Stimulated activated CD4-positive, alpha-beta T cell treated with anti-CD3 and anti-CD28 coated beads, Interleukin-4, amount 100 ng/mL, for 1 hour (primary cell): ENCODE measurements at places on chromosomes 2 and 18.

DNA sequence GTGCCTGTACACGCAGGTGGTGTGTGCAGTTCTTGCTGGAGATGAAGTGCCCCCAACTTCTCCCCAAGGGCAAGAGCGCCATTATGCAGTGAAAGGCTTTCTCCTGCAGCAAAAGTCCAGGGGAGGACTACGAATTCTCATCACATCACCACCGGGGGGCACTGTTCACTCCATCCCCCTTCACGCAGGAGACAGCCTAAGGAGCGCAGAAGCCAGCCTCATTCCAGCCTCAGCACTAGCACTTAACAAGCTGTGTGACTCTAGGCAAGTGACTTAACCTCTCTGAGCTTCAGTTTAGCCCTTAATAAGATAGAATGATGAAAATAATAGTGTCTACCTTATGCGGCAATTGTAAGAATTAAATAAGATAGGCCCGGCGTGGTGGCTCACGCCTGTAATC is 32.3 kb downstream of the DNMT3A start:
- peak; percentile 75 for DNase-seq

DNA sequence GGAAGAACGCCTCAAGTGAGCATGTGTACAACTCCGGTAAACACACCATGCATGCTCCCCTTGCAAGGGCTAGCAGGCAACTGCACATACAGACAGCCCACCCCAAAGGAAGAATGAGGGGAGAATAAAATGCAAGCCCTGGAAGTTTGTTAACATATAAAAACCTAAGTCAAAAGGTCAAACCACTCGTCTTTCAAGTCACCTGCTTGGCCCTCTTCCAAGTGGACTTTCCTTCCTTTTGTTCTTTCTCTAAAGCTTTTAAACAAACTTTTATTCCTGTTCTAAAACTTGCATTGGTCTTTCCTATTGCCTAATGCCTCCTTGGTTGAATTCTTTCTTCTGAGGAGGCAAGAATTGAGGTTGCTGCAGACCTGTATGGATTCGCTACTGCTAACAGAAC is 5.2 kb upstream of the RPIA start:
- no peak for DNase-seq

DNA sequence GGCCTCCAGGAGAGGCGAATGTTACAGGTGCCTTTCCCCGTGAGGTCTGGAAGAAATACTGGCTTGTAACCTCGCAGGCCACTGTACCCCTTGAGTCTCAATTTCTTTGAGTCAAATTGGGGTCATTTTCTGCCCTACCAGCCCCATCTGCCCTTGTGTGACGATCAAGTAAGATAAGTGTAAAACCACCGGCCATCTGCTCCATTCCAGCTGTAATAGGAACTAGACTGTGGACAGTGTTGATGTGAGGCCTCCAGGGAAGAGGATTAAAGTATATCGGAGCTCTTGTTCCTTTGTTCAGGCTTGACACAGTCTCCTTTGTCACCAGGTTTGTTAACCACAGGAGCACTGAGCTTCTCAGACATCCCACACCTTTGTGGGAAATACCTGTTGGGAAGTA is 65.6 kb downstream of the MRPS9 start:
- no peak for DNase-seq

GRCh38 chr18:24115628-24116027 is 23.2 kb upstream of the CABYR start:
- no peak for DNase-seq

DNA sequence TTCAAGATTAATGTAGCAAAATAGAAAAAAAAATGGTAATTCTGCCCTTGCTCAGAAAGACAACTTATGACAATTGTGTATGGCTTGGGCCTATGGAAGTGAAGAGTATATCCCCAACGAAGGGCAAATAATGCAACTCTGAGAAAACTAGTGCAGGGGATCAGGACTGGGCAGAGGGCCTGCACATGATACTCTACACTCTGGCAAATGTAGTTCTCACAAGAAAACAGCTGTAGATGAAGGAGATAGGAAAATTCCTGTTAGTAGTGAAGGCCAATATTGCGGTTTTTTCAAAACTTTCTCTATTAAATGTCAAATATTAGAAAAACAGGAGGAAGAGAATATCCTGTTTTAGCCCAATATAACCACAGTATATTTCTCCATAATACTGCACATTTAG is 77.8 kb downstream of the SCN9A start:
- DNase-seq, result no peak

DNA sequence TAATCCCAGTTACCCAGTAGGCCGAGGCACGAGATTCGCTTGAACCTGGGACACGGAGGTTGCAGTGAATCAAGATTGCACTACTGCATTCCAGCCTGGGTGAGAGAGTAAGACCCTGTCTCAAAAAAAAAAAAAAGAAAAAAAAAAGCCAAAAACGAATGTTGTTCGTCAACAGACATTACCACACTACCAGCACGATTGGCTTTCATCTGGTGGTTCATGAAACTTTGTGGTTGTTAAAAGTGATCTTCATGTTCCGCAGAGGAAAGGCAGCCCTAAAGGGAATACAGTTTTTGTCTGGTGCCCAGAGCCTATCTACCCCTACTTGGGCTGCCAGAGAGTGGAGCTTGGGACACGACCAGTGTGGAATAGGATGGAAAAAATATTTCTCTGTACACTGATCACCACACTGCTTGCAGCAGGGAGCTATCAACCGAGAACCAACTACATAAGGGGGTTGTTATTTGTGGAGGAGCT is 13.6 kb upstream of the CXCR4 start:
- DNase-seq, result no peak

DNA sequence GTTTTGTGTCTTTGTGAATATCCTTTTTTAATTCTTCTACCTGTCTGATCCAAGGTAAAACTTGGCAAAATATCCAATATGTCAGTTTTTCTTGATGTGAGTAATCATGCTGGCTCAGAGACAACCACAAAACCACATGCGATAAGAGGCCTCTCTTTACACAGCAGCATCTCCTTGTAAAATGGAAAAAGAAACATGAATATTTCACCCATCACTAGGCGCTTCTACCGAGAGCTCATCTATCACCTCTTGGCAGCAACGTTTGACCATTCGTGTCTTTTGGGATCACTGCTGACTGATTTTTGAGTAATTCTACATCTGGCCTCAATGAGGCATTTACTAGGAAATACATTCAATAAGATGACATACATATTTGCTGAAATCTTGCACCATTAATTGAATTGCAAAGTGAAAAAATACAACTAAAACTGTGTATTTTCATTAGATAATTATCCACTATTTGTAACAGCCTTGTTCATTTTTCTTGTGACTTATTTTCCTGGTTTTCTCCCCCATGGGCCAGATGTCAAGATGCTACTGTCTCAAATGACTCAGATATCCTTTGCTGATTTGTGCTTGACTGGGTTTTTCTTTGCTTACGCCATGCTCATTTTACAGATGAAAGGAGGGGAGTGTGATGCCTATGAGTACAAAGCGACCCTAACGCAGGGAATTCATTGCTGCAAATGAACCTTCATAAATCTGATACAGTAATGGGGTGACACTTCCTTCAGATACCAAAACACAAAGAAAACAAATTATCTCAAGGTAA is 467.5 kb downstream of the FBXO15 start:
- no peak for DNase-seq

DNA sequence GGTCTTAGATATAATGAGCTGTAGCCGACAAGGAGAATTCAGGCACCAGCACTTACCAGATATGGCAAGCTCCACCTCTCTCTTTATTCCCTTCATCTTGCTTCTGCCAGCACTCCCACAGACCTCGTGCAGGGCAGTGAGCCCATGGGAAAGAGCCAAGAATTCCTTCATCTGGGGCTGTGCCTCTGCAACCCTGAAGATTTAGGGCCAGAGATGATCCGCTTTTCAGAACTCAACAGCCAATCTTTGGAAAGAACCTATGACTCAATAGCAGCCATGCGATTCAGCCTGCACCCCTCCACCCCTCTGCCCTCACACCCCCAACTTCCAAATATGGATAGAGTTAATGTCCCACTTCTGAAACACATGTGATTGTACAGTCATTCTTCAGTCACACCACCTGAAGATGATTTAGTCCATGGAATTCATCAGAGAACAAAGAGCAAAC is 533.7 kb upstream of the TNP1 start:
- DNase-seq, result no peak

- no peak for DNase-seq
Measured at GRCh38 chr2:165655661-165656060, 138.4 kb downstream of the GALNT3 start.

DNA sequence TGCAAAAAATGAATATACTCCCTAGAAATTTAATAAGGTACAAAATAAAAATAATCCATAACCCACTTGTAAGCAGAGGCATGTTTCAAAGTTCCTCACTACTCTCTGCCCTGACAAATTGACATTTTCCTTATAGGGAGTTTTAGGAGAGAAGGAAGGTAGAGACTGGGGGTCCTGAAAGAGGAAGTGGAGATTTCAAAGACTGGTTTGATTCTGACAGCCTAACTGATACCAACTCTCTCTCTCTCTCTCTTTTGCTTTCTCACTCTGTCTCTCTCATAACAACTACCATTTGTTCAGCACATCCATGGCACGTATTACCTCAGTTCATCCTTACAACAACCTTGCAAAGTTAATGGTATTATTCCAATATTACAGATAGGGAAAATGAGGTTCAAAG is 18.6 kb downstream of the FZD7 start:
- DNase-seq, result no peak

DNA sequence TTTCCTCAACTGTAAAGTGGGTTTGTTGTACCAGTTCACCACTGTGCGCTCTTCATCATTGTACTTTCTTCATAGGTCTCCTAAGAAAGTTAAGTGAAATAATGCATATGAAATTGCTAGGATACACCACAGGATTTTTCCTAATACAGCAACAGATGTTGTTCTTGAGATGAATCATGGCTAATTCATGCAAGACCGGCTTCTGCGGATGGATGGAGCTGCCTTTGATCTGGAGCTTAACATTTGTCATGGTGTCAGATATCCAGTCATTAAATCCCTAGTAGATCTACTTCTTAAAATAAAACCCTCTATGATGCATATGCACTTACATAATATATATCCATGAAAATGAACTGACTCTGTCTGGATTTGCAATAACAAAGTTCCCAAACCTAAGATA is 114.1 kb downstream of the COL6A3 start:
- no peak for DNase-seq

- no peak for DNase-seq
Measured at GRCh38 chr2:22998359-22998758, 386.6 kb upstream of the KLHL29 start.

DNA sequence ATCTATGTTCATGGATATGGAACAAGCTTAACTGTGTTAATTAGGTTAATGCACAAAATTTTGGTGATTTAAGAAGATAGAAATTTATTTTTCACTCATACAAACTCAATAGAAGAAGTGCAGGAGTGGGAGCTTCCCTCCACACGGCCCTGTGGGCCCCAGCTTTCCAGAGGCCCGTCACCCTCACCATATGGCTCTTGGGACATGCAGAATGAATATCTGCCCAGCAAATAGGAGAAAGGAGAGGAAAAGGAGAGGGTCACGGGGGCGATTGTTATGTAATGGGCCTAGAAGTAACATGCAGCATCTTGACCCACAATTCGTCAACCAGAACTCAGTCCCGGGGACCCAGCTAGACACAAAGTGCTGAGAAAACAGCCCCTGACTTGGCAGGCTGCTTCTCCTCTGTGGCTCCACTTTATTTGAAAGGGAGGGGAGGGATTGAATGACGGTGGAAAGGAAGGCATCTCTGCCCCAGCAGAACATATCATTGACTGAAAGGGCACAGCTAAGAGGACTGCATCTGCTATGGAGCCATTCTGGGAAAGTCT is 648.2 kb upstream of the ID2 start:
- DNase-seq, result no peak

GRCh38 chr2:131153529-131153928 is 48.4 kb downstream of the PLEKHB2 start:
- no peak for DNase-seq

GRCh38 chr2:36706021-36706876 is 9.7 kb downstream of the VIT start:
- DNase-seq, result no peak

- no peak for DNase-seq
Measured at GRCh38 chr18:36450264-36450663, 152.8 kb downstream of the FHOD3 start.

DNA sequence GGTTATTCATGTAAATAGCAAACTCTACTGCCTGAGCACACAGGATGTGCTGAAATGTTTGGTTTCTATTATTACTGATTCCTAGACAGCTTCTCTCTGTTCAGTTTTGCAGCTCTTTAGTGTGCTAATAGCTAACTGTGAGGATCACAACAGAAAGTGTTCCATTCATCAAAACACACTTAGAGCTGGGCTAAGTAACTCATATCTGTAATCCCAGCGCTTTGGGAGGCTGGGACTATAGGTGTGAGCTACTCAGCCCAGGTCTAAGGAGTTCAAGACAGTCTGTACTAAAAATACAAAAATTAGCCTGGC is 63.2 kb downstream of the MOGAT1 start:
- no peak for DNase-seq

GRCh38 chr2:14678761-14679160 is 46.2 kb downstream of the LRATD1 start:
- no peak for DNase-seq

DNA sequence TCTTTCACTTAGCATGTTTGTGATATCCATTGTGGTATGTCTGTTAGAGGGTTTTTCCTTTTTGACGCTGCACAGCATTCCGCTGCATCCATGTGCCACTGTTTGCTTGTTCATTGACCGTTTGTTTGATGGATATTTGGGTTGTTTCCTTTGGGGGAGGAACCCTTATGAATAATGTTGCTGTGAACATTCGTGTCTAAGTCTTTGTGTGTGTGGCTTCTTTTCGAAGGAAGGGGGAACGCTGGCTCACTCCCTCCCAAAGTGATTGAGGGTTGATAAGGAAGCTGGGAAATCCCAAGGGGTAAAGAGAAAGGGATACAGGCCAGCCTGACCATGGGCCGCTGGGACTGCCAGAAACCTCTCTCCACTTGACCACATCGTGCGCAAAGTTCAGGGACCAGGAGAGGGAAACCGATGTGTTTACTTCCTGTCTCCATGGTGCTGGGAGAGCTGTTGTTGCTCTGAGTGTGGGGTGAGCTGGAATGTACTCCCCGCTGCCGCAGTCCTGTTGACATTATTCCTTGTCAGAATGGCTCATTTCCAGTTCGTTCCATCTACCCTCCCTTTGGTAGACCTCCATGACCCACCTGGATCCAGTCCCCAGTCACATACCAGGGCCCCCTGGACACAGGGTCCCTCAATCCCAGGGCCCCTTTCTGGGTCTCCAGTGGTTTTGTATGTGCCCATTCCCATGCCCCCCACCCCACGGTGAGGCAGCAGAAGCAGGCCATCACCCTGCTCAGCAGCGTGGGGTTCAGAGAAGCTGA is 39.6 kb downstream of the HS1BP3 start:
- DNase-seq, result no peak

DNA sequence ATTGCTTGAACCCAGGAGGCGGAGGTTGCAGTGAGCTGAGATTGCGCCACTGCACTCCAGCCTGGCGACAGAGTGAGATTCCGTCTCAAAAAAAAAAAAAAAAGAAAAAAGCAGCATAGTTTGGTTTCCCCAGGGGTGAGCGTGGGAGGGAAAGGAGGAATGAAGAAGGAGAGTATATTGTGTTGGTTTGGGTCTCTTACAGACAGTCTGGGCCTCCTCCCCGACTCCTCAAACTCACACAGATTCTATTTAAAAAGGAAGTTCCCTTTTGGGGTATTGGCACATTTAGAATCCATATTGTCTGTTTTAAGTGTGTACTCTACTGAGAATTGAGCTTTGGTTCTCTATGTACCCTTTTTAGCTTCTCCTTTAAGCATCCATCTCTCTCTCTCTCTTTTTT is 27.4 kb upstream of the SLC20A1 start:
- DNase-seq, result no peak

- no peak for DNase-seq
Measured at GRCh38 chr2:207243601-207244000, 77.9 kb upstream of the KLF7 start.
